Dermis lymphatic vessel endothelial cell (primary cell): ENCODE measurements at places on chromosomes 1 and 21. TPM values are rescaled to one million over a fixed set of nuclear protein-coding genes. Genes with fewer than 3 reads are reported as not detected.

KIF17 gene
- 23.4 and 24.5 TPM in 2 replicates for total RNA-seq

SPRR2A gene
- total RNA-seq, result not detected in 2 replicates

CELA2B gene
- total RNA-seq, result not detected in 2 replicates

PGLYRP4 gene
- not detected in 2 replicates for total RNA-seq

RGS13 gene
- total RNA-seq, result not detected in 2 replicates

NUF2 gene
- total RNA-seq, result 2.4 and 2.9 TPM in 2 replicates

NBPF6 gene
- total RNA-seq, result not detected in 2 replicates

SPATC1L gene
- 4.7 and 6.3 TPM in 2 replicates for total RNA-seq

TSEN15 gene
- 24.2 and 28.3 TPM in 2 replicates for total RNA-seq

FCER1G gene
- total RNA-seq, result 0.17 TPM in 1 of 2 replicates, not detected in the other

MYOM3 gene
- total RNA-seq, result not detected in 2 replicates
